ENCODE measurements at places on chromosomes 1 and 21.

GRCh38 chr1:40075266-40075665 lies 21.8 kb downstream of the PPT1 start:
- no peak for DNase-seq

DNA sequence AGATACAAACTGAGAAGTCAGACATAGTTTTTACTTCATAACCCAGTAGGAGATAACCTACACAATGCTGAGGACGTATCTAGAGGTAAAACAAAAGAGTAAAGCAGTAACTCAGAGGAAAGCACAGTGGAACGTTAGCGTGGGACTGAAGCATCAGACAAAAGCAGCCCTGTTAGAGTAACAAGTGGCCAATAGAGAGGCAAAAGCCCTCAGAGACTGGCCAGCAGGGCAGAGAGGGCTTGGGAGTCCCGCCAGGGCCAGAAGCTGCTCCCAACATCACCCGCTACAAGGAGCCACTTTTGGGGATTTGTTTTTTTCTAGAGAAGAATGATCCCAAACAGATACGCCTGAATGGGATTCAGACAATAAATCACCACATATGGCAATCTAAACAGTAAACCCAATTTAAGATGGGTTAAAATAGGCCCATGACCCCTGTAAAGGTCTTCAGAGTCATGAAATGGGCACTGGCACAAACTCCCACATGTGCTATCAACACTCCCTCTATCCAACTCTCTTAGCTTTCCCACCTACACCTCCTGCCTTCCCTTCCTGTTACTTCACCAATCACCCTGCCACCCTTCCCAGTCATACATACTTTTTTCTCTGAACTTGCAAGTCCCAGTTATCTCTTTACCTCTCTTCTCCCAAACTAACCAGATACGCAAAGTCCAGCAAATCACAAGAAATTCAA lies 17.2 kb downstream of the TADA1 start:
- no peak for DNase-seq

DNA sequence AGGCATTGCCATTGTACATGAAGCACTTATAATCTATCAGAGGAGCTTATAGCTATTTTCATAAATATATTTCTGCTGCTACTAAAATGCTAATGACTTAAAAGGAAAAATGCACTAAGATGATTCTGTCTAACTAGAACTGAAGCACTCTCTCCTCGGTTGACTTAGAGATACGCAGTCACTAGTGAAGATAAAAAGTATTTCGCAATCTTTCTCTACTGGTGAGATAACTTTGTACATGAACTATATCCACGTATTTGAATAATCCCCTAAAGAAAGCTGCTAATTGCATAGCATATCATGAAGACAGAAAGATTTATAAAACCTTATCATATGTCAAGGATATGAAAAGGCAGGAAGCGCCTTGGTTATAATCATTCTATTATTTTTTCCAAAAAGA lies 658.1 kb upstream of the PRMT6 start:
- DNase-seq, result no peak

DNA sequence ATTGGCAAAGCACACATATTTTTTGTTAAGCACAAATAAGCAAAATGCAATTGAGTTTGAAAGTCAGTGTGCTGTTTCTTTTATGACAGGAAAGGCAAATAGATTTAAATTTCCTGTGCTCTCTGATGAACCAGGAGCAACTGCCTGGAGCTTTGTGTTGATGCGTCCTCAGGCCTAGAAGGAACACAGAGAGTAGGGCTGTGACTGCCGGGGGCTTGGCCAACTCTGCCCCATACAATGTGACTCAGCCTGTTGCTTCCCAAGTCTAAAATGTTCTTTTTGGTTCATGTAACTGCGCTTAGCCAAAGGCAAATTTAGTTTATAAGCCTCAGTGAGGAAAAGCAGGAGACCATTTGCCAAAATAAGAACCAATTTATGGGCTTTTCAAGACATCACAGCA lies 37.5 kb downstream of the TOR1AIP2 start:
- DNase-seq, result no peak

- no peak for DNase-seq
Measured at GRCh38 chr1:212762839-212763238, 28.7 kb downstream of the NSL1 start.

GRCh38 chr1:1024771-1025699 lies 5.1 kb downstream of the AGRN start:
- no peak for DNase-seq

DNA sequence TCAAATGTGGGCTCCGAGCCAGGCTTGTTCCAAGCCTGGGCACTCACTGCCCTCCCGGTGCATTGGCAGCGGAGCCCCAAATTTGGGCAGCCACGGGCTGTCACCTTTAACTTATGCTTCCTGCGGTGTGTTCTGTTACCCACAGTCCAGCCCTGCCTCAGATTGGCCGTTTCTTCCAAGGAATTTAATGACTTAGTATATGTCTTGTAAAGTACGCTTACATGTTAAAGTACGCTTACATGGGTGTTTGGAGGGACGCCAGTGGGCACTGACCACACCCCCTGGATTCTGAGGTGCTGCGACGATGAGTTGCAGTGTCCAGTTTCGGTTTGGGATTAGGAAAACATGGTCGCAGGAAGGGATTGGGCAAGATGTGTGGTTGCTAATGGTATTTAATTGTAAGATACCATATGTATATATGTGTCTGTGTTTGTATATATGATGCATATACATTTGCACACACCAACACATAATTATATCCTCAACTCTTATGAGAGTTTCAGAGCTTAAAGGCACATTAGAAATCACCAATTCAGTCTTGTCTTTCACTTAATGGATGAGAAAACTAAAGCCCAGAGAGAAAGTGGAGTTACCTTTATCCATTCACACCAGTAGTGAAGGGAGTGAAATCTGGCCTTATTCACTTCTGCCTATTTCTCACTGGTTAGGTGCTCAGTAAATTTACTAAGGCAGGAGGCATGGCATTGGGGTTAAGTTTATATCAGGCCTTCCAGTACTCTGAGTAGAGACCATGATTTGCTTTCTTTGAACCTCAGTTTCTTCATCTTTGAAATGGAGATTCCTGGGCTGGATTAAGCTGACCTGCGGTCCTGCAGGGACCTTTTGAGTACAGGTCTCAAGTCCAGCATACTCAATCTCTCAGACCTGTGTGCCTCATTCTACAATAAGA lies 1.0 kb downstream of the SMYD2 start:
- no peak for DNase-seq

- DNase-seq, result no peak
Measured at GRCh38 chr1:244375051-244375450, 76.7 kb downstream of the ADSS2 start.

DNA sequence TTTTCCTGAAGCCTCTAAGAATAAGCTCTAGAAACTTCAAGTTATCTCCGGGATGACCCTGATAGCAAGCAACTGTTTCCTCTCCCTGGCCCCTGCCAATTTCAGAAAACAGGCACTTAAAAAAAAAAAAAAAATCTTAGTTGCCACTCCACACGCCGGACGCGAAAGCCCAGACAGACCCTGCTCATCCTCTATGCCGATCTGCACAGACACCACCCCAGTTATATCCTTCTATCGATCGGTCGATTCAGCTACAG lies 1.7 kb downstream of the ANP32E start:
- DNase-seq, result no peak

DNA sequence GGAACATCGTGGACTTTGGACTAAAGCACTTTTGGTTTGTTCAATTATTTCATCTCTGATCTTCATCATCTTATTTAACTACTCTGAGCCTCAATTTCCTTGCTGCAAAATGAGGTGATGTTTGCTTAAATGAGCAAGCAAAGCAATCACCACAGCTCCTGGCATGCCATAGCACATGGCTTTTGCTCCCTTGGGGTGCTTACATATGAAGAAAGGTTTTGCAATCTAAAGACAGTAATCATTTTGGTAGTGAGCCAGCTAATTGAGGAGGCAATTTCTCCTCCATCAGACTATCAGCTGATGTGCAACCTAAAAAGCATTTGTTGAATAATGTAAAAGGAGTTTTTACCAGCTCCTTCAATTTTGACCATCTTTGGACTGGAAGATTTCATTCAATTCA lies 68.8 kb upstream of the KCNJ15 start:
- DNase-seq, result no peak

DNA sequence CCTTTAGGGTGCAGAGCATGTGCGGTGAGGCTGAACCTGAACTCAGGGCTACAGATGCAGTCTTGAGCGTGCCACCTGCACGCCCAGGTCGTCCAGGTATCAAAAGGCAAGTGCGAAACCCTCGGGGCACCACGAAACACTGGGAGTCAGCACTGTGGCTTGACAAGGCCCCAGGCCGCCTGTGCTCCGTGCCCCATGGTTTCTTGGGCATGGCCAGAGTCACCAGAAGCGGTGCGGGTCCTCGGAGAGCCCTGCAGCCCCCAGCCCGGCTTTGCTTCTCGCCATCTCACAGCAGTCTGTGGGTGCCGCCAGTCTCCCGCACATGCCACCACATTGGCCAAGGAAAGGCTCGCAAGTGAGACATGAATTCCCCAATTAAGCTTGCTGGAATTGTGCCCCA lies 117.3 kb downstream of the PGBD5 start:
- no peak for DNase-seq

DNA sequence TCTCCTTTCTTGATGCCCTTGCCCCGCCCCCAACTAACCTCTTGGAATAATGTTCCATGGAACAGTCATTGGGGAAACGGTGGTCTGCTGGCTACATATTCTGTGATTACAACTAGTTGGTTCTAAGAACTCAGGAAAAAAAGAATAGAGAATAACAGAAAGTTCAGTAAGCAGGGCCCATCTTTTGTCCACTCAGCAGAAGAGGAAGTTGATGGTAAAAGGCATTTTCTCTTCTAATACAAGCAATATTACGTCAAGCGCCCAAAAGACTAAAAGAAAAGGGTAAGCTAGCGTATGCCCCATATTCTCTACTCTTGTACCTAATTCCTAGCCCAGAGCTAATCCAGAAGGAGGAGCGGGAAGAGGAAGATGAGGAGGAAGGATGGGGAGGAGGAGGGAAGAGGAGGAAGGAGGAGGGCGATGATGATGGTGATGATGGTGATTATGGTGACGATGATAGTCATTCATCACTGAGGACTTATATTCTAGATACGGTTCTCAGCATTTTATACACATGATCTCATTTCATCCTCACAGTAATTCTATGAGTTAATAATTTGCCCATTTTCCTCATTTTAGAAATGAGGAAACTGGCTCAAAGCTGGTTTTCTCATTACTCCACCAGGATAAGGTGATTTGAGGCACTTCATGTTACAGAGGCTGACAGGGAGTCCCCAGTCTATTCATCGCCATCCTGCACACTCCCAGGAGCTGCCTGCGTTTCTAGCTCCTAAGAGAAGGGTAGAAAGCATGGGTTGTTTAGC lies 76.6 kb upstream of the EFHD2 start:
- no peak for DNase-seq

- DNase-seq, result no peak
Measured at GRCh38 chr1:101283443-101283842, 46.6 kb downstream of the S1PR1 start.

GRCh38 chr21:44628707-44629391 lies 2.0 kb downstream of the KRTAP10-9 start:
- no peak for DNase-seq

DNA sequence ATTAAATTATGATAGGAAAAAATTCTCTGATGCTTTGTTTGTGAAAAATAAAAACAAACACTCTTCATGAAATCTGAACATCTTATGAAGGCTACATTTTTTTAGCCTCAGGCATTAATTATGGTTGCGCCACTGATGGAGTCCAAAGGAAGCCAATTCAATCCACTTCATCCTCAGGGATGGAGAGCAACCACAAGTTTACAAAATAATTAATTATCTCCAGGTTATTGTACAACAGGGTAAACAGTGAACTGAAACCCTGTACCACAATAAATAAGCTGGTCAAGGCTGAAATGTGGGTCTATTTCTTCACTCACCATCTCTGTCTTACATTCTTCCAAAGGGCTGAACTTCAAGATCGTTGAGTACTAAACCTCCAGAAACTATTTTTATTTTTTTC lies 49.2 kb downstream of the MRPL39 start:
- no peak for DNase-seq

GRCh38 chr1:117009132-117009531 lies 7.6 kb downstream of the CD101 start:
- no peak for DNase-seq

DNA sequence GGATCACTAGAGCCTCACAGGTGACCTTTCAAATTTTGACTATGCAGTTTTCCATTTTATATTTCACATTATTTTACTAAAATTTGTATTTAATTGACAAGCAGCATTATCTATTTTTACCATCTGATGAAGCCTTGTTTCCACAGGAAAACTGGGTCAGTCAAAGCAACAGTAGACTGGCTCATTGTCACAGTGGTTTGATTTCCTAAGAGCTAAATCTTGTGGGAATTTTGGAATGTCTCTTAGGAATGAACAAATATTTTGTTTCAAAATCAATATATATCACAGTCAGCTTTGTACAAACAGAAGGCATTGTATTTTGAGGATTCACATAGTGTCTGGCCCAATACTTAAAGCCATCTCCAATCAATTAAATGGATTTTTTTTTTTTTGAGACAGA lies 152.6 kb upstream of the RNPC3 start:
- DNase-seq, result no peak

GRCh38 chr1:175536369-175536768 lies 207.0 kb downstream of the TNR start:
- no peak for DNase-seq

DNA sequence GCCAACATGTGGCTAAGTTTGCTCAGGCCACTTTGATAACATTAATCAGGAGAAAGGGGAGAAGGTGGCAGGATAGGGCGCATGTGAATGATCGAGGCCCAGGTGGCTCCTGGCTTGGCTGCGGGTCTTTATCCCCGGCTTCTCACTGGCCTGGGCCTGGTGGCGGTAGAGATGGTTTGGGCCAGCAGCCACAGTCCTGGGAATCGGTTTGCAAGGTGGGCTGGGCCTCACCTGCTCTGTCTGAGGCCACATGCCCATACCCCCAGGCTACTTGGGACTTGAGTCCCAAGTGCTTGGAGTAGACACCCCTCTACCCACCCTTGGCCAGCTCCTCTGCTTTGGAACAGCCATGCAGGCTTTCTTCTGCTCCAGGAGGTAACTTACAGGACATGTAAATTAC lies 49.7 kb upstream of the DISP3 start:
- DNase-seq, result no peak

GRCh38 chr1:156407344-156407743 lies 38.3 kb downstream of the RHBG start:
- no peak for DNase-seq

- DNase-seq, result no peak
Measured at GRCh38 chr1:28976248-28976647, 61.9 kb downstream of the EPB41 start.
